ENCODE measurements at places on chromosomes 3 and 15.

DNA sequence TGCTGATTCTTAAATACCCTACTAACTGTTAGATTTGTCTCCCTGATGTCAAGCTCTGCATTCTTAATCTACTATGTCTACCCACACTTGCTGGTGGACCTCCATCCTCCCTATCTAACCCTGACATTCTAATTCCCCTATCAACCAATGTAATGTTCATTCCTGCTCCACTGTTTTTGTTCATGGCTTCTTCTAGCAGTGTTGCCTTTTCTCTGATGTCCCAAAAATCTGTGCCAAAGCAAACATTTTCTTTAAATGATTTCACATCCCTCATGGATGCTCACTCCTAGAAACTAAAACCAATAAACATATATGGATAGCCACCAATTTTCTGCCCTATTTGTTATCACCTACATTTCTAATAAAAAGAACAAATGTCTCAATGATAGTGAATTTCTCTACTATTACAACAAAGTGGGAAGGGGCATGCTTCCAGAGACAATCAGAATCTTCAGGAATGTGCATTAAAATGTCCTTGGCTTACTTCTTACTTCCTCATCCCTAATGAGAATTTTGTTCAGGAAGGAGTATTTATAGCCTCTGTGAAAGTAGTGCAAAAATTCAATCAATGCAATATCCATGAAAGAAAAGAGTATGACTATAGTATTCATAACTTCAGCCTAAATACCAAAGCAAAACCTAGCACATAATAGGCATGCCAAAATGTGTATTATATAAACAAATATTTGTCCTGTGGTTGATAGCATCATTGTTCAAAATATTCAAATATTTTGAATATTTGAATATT lies 273.3 kb downstream of the ZNF385D start:
- no peak for DNase-seq

DNA sequence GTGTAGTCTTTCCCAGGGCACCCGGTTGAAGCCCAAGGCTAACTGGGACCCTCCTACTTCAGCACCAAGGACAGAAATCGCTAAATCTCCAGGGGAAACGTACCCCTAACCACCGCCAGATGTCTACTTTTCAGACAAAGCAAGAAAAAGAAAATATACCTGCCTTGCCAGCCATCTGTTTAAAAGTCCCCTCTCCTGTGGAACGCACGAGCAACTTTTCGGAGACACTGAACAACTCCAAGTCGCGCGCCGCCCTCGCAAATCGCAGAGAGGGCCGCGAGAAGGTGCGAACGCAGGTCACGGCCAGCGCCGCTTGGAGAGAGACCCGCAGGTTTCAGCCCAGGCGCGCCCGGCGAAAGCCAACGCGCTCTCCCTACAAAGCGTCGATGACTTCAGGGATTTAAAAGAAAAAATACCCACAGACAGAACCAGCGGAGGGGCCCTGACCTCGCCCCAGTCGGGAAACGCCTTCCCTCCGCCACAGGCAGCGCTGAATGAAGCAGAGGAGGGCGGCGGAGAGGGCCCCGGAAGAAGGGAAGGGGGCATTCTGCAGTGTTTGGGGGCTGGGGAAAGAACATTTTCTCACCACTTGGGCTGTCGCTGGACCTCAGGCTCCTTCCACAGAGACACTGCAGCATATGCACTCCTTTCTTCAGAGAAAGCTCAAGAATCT lies 213.1 kb downstream of the FGF12 start:
- DNase-seq = no peak

- no peak for DNase-seq
Observed at GRCh38 chr15:29785642-29786041, 36.6 kb downstream of the TJP1 start.

DNA sequence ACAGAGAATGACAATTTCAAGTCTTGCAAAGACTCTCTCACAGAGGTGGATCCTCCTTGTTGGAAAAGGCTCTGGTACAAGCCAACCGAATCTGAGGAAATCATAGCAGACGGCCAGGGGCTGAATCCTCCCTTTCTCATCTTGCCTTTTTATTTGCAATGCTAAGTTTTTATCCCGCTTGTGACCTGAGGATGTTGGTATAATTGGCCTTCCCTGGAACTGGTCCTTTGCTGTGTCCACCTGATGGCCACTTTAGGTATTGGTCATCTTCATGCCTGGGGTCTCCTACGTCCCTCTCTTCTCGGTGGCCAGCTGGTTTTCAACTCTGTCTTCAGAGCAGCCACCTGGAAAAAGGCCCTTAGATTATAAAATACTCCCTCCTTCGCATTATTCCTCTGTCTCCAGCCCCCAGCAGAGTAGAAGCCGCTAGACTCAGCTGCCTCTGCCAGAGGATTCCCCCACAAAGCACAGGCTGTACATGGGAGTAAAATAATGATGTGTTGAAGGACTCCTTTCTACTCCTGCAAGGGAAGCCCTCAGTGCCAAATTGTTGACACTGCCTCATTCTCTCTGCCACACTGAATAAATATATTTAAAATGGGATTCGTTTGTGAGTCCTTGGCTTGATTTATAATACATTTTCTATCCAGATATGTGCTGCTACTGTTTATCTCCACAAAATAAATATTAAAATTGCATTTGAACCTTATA lies 208.9 kb upstream of the CFAP20DC start:
- DNase-seq = no peak

GRCh38 chr3:99351122-99351521 lies 287.3 kb upstream of the COL8A1 start:
- no peak for DNase-seq

DNA sequence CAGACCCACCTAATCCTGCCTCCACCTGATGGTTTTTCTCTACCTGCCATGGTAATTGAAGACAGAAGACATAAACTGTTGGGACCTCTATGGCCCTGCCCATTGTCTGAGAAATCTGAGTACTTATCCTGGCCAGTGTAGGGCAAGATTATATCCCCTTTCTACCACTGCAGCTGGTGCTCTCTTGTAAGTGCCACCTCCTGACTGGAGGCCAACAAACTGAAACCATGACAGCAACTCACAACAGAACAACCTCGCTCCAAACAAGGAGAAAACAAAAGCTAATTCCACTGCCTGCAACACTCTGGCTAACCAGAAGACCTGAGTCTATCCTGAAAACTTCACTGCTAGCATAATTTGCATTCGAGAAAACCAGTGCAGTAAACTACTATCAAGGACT lies 82.9 kb downstream of the CLDN1 start:
- DNase-seq = no peak

DNA sequence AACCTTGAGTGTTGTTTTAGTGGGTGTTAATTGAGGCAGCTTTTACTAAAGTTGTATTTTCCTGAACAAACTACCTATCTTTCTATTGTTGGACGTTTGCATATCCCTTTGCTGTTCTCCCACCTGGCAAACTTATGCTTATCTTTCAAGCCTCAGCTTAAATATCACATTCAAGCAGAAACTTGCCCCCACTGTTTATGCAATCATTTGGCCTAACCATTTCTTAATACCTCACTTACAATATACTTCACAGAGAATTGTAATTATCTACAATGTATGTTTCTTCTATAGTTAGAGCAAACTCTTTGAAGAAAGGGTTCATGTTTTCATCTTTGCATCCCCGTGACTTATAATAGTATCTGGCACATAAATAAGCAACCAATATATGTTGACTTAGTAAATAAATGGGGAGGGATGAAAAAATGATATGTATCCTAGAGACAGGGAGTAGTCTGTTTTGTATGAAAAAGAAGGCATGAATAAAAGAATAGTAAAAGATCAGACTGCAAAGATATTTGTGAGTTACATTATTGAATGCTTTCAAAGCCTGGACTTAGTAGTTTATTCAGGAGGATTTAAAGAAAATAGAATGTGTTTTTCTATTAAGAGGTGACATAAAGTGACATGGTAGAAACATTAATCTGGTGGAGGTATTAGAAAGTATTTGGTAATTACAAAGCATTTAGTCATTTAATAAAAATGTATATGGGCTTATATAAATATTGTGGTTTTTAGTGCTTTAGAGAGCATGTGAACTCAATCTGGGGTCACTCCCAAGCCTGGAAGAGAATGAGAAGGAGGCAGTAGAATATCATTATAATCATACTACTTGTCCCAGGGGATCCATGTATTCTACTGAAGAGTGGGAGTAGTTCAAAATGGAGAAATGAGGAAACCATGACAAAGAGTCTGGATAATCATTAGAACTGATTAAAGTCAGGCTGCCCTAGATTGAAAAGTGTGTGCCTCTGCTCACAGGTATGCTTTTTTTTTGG lies 60.0 kb upstream of the DCBLD2 start:
- no peak for DNase-seq

DNA sequence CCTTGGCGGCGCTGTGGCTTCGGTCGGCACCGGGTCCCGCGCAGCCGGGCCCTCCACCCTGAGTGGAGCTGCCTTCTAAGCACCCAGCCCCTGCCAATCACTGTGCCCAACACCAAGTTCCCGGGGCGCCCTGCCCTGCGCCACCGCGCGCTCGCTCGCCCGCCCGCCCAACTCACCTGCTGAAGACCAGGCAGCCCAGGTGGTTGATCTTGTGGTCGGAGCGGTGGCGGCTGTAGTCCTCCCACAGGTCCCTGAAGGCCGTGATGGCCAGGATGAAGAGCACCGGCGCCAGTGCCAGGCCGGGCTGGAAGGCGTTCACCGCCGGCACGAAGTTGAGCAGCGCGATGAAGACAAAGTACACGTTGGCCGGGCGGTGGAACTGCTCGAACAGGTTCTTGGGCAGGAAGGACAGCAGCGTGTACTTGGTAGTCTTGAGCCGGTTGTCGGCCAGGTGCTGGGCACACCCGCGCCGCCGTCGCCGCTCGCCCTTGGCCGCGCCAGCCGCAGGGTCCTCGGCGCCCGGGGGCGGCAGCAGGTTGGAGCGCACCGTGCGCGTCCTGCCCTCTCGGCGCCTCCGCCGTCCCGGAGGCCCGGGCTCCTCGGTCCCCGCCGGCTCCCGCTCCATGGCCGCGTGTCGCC lies 536 bp downstream of the ATP10A start:
- DNase-seq = peak; percentile 57

DNA sequence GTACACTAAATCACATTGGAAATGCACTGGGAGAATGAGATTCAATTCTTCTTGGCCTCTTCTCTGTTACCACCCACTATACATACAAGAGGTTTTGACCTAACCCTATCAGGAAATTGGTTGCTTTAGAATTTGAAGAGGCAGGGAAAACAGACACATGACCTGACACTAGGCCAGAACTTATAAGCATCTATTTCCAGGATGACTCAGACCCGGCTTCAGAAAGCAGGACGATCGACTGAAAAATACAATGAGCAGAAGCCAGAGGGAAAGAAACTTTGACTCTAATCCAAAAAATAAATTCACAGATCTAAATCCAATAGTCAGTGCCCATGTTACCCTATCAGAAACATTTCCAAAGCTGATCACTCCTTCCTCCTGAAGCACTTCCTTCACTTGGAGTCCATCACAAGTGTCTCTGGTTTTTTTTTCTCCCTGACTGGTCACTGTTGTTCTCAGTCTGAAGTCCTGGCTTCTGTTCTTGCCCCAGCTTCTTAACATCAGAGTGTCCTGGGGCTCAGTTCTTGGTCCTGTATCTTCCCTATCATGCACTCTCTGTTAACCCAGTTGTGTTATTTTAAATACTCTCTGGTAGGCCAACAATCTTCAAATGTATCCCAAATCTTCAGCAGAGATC lies 133.6 kb downstream of the P2RY1 start:
- DNase-seq = no peak

- DNase-seq = no peak
Observed at GRCh38 chr3:191347228-191347627, 16.9 kb upstream of the UTS2B start.

- no peak for DNase-seq
Observed at GRCh38 chr3:192237992-192238608, 489.2 kb downstream of the FGF12 start.

DNA sequence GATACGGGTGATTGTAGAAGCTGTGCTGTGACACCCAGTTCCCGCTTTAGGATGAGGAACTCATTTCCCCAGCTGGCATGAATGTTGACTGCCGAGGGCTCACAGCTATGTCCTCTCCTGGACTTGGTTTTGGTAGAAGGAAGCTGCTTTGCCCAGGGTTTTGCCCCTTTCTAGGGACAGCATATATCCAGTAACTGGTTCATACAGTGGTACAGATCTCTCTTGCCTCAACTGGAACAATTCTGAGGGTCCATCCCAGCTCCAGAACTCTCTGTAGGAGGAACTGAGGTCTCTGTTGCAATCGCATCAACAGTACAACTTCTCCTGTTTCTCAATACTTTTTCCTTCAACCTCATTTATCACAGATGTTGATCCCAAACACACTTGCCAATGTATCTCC lies 54.5 kb upstream of the FNDC3B start:
- DNase-seq = no peak

DNA sequence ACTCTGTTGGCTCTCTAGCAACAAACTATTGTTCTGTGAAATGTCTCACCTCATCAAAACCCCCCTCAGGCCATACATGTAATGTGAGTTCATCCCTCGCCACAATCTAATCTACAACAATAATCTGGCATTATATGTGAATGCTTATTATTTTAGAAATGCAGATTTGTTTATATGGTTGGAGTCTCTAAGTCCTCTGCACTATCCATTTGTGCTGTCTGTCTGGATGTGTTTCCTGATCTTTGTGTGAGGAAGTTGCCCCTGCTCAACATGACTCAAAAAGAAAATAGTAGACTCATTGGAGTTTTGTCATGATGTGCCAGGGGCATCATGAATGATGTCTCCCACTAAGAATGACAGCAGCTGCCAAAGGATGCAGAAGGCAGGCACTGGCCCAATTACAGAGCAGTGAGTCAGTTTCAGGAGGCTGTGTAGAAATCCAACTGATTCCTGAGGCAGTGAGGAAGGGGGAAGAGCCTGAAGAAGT lies 161.6 kb upstream of the PDZRN3 start:
- DNase-seq = no peak

- DNase-seq = no peak
Observed at GRCh38 chr3:20916951-20917606, 731.1 kb upstream of the SGO1 start.

- no peak for DNase-seq
Observed at GRCh38 chr3:78820542-78820941, 947.3 kb downstream of the ROBO1 start.
